Iris pigment epithelial cell (primary cell): ENCODE measurements at places on chromosomes 7 and 10.
A peak's percentile ranks its signal among the peaks of the same experiment; 100 is the strongest.

DNA sequence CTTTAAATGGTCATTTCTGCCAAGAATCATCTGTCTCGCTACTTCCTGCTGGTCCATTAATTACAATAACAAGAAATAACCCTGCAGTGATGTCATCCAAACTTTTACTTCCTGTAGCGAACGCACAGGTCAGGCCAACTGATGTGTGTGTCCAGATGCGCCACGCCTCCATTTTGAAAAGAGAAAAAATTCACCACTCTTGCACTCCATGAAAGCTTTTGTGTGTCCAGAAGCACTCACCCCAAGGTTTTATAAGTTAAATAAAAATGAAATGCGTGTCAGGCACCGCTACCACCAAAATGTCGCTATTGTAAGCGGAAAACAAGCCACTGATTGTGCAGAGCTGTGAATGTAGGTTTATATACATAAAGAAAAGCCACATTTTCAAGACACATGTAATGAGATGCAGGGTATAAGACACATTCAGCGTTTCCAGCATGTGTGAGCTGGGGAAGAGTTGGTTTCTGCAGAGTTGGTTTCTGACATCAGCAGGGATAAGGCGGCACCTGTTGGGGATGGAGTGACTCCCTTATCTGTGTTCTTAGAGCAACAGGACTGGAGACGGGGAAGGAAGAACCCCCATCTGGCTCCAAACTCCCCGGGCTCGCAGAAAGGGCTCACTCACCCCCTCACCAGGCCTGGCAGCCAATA, 83.3 kb downstream of the CTBP2 start:
- DNase-seq, result peak; percentile 65

DNA sequence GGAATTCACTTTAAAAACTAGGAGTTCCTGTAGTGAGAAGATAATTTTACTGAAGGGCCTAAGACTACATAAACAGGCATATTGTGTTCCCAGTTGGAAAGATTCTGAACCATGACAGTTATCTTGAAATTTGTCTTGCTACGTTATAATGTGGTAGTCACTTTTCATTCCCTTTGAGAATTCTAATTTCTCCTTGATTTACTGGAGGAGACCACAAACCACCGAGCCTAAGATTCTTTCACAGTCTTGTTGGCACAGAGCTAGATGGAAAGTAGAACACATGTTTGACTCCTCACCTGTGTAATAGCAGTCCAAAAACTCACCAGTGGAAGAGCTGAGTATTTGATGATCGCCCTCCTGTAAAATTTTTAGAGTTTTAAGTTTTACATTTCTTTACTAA, 4.9 kb downstream of the ARMC10 start:
- no peak for DNase-seq

- DNase-seq, result no peak
These were observed 11.6 kb downstream of the TMEM273 start for GRCh38 chr10:49176310-49177268.

DNA sequence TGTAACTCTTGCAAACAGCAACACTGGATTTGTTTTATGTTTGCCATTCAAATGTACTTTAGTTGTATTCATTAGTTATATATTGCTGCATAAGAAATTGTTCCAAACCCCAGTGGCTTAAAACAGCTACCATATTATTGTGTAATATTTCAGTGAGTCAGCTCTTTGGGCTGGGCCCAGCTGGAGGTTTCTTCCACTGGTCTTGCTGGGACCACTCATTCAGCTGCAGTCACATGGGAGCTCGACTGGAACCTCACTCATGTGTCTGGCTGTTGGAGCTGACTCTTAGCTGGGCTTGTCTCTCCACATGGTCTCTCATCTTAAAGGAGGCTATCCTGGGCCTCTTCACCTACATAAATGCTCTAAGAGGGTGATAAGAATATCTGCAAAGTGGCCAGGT, 23.2 kb upstream of the PIP4K2A start:
- peak; percentile 88 for DNase-seq

DNA sequence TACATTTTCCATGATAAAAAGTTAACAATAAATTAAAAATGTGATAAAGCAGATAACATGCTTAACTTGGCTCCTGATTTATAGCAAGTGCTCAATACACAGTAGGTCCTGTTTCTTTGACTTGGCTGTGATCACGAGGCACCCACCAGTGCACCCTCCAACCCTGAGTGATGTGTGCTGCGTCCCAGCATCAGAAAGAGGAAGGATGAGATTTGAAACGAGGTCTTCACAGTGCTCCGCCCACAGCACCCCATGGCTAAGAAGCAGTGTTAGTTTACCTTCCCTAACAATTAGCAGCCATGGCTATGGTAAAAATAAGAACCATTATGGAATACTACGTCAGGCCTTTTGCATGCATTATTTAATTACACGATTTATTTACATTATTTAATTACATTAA, 292.0 kb upstream of the ZMIZ1 start:
- no peak for DNase-seq

DNA sequence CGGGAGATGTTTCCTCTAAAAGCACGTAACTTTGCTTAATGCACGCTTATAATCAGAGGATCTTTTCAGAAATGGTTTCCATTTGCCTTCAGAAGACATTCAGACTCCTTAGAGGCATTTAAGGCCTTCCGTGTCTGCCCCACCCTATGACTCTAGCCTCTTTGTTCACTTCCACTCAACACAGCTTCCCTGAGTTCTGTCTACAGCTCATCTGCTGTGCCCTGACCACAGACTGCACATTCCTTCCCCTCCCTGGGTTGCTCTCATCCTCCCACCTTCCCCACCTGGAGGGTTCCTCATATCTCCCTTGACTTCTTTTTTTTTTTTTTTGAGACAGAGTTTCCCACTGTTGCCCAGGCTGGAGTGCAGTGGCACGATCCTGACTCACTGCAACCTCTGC, 16.6 kb downstream of the FBH1 start:
- DNase-seq, result no peak

DNA sequence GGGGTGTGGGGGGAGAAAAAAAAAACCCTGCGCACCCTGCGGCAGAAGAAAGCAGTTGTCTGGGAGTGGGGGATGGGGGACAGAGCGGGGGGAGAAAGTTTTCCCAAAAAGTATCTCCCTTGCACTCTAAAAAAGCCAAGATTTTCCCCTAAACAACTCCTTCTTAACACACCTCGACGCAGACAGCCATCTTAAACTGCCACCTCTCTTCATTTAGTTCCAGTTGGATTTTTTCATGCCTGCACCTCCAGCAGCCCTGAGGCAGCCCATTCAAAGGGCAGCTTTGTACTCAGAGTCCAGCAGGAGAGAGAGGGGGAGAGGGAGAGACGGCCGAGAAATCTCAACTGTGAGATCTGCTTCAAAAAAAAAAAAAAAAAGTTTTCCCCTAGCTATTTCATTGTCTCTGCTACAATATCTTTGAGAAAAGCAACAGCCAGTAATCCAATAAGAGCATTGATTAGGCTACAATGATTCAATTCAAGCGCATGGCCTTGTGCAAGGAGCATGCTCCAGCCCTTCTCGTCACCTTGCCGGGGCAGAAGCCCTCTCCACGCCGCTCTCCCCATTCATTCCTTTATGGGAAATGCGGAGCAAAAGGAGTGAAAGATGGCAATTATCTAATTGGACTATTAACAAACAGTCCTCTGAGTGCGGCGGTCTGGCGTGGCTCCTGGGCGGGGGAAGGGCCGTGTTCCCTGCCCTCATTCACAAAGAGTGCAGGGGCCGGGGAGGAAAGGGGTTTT, 939 bp upstream of the VAX1 start:
- DNase-seq, result no peak

- no peak for DNase-seq
These were observed 25.6 kb upstream of the MKX start for GRCh38 chr10:27771231-27771630.

GRCh38 chr7:55427800-55428199, 62.7 kb downstream of the LANCL2 start:
- DNase-seq, result no peak

GRCh38 chr7:26036092-26036491, 115.9 kb upstream of the NFE2L3 start:
- DNase-seq, result no peak

DNA sequence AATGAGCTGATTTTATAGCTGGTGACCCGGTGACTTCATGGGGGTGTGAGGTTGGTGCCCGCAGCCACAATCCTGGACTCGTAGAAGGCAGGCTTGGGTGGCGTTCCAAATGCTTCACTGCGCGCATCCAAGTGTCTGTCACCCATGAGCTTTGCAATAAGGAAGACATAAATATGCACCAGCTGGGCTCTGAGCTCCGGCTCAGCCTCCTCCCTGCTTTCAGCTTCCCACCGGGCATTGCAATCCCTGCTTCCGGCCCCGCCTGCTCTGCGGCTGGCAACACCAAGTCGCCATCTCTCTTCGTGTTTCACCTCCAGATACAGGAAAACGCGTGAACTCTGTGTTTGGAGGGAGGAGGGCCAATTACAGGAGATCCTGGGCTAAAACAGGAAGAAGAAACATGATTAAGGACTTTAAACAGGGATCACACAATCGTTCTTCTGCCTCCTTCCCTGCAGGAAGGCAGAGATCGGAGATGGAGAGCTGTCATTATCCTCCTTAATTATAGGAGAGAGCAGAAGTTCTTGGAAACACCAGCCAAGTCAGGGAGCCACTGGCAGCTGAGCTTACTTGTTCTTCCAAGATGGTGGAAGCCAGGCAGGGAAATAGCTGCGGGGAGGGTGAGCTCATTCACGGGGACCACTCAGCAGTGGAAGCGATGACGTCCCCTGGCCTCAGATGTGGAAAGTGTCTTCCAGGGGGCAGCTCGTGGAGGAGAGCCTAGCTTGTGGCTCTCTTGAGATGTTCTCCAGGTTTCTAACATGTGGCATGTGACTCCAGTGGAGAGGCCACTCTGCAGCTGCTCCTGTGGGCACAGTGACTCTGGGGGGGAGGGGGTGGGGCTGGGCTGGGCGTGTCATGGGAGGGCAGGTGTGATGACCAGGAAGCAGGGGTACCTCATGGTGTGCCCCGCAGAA, 134.9 kb downstream of the CAMK1D start:
- no peak for DNase-seq

GRCh38 chr7:11642841-11643240, 189.2 kb downstream of the THSD7A start:
- no peak for DNase-seq

DNA sequence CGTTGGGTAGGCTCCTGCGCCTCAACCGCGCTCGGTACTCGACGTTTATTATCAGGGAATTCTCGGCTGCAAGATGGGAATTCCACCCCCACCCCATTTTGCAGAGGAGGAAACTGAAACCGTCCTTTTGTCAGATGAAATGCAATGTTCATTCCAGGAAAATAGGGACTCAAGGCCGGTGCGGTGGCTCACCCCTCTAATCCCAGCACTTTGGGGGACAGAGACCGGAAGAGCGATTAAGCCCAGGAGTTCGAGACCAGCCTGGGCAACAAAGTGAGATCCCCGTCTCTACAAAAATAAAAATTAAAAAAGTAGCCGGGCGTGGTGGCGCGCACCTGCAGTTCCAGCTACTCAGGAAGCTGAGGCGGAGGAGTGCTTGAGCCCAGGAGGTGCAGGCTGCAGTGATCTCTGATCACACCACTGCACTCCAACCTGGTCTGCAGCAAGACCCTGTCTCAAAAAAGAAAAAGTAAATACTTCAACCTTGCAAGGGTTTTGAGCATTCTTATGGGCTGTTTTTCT, 720 bp upstream of the RFC2 start:
- no peak for DNase-seq

- peak; percentile 66 for DNase-seq
These were observed 36.4 kb upstream of the PURB start for GRCh38 chr7:44921607-44922350.

DNA sequence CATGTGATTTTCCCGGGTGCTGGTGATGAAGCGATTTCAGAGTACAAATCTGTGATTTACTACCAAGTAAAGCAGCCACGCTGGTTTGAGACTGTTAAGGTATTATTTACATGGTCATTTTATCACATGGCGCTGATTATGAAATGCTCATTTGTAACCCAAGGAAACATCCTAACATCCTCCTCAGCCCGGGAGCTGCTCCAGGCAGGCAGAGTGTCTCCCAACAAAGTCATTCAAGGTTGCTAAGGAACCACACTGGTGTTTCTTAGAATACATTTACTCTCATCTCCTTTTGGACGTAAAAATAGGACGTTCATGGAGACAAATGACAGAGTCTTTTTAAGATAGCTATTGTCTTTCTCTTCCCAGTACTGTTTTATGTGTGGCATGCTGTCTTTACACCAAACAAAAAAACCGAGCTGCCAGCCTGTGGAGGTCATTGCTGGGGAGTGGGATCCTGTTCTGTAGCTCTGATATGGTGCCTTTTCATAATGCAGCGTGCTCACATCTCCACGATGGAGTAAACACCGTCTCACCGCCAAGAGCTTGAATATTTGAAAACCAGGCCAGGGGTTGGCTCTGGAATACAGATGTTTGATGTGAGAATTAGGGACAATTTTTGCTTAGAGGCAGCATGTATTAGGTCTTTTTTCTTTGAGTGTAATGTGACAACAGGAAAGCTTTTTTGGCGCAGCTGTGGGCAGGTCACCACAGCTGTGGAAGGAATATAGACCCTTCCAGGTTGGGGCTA, 119.6 kb downstream of the DOCK1 start:
- no peak for DNase-seq

GRCh38 chr7:89926701-89927100, 227.6 kb upstream of the STEAP1 start:
- DNase-seq, result no peak

DNA sequence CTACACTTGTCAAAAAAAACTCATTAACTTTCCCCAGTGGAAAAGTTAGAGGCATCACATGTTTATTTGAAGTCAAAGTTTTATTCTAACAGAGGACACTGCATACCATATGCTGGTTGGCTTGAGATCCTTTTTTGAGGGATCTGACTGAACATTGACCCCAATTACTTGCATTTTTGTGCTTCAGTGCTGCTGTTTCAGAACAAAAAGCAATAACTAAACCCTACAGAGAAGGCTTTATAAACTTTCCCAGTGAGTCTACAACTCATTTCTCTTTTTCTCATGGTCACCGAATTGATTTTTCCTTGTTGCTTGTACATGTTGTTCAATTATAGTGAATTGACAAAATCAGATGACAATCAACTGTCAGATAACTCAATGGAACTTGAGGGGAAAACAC, 69.3 kb upstream of the PHYHIPL start:
- DNase-seq, result no peak

DNA sequence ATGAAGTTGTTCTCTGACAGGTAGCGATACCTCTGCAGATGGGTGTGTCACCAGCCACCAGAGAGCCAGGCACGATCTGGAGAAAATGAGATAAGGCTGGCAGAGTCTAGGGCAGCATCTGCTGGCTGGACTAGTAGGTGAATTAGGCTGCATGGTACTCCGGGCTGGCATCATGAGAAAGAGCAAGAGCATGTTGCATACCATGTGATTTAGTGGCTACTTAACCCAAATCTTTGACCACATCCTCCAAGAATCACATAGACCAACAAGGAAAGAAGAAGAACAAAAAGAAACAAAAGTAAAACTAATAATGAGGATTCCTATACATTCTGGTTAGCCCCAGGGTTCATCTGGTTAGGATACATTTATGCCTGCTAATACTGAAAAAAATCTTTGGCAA, 23.4 kb upstream of the FAM170B start:
- DNase-seq, result no peak

DNA sequence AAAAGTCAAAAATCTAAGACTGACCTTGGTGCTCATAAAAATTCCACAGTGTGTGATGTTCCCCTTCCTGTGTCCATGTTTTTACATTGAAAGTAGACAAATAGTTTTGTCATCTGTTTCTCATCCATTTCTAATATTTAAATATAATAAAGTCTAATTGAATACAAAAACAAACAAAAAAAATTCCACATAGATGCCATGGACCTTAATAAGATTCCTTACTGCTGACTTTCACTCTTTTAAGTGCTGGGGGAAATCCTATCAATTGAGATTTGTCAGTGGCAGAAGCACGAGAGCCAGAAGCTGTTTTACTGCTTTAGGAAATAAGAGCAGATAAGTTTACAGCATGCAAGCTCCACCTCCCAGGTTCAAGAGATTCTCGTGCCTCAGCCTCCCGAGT, 310.0 kb downstream of the ABCA13 start:
- DNase-seq, result no peak
